Stimulated activated CD4-positive, alpha-beta T cell treated with anti-CD3 and anti-CD28 coated beads, Interleukin-4, amount 100 ng/mL, for 4 hours (primary cell): ENCODE measurements at places on chromosomes 1 and 21.

DNA sequence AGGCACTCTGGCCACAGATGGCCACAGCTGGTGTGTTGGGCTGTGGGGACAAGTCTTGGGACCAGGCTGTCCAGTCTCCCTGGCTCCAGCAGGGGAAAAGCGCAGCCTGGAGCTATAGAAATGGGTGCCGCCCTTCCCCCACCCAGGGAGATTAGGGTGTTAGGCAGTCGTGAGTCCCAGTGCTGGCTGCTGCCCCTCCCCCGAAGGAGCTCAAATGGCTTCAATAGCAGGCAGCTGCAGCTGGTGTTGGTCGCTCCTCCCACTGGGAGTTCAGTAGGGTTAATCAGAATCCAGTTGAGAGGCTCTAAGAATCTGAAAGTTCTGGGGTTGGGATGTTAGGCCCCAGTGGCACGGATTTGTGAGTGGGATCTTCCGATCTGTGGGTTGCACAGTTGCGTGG is 595.6 kb upstream of the PKN2 start:
- no peak for DNase-seq

DNA sequence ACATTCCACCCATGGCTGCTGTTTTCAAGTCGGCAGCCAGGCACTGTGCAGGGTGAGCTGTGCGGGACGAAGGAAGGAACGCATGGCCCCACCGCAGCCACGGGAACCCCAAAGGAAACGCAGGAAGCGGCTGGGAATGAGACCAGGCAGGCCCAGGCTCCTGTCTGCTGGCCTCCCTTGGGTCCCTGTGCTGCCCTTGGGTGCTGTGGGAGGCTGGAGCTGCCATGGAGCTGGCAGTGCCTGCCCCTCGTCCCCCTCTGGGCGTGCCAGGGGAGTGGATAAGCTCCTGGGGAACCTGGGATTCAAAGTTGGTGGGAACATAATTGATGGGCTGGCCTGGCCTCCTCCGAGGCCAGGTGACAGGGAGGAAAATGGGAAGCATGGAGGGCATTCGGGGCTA is 5.3 kb upstream of the KRTAP10-4 start:
- DNase-seq: no peak

DNA sequence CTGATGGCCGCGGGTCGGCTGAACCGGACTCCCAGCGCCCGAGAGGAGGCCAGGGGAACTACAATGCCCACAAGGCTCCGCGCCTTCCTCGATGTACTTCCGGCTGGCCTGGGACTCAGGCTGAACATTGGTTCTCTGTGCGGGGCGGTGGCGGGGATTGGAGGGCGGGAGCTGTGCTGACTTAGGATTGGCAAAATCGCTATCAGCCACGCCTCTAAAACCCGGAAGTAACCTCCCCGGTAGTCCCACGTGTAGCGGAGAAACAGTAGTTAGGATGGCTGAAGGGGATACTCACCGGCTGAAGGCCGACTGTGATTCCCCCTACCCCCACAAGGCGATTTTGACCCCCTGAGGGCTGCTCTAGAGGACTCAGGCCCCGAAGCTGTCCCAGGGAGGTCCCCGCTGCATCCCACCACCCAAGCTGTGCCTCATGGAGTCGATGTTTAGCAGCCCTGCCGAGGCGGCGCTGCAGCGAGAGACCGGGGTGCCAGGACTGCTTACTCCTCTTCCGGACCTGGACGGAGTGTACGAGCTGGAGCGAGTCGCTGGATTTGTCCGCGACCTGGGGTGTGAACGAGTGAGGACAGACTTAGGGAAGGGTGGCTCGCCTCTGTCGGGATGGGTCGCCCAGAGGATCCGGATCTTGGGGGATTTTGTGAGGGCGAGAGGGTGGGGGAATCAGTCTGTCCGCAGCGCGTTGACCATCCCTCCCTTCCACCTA is at the start of gene DPH2:
TSS of gene DPH2 (plus strand) at position 265 of the 721 bp plus-strand sequence. CDS start at position 431, 166 bp downstream.
- peak; percentile 94 for DNase-seq

- DNase-seq: no peak
Measured at GRCh38 chr1:48831120-48831978, 54.7 kb upstream of the BEND5 start.

DNA sequence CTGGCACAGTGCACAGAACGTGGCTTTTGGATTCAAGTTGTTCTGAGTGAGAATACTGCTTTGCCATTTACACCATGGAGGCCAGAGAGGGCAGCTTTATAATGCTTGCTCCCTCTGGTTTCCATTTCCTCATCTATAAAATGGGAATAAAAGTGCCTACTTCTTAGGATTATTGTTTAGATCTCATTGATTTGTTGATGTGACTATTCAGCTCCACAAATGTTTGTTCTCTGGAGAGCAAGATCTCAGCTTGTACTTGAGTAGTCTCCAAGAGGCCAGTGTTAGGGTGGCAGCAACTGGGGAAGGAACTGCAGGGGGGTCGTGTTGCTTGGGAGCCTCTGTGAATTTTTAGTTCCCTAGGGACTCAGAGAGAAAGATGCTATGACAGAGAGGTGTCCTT is 55.2 kb downstream of the YARS1 start:
- no peak for DNase-seq

DNA sequence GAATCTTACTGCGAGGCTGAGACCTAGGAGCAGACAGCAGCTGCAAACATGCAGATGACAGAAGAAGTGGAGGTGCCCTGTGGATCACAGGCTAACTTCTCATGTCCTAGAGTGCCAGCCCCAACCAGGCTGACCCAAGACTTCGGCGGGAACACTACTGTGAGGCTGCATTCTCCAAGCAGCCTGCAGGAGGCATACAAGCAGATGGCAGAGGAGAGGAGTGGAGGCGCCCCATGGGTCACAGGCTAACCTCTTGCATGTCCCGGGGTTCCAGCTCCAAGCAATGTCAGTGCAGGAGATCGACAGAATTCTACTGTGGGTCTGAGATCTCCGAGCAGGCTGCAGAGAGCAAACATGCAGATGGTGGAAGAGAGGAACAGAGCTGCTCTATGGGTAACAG is 98.1 kb upstream of the ZNF678 start:
- DNase-seq: no peak

- no peak for DNase-seq
Measured at GRCh38 chr1:62367005-62367557, 47.8 kb upstream of the KANK4 start.

DNA sequence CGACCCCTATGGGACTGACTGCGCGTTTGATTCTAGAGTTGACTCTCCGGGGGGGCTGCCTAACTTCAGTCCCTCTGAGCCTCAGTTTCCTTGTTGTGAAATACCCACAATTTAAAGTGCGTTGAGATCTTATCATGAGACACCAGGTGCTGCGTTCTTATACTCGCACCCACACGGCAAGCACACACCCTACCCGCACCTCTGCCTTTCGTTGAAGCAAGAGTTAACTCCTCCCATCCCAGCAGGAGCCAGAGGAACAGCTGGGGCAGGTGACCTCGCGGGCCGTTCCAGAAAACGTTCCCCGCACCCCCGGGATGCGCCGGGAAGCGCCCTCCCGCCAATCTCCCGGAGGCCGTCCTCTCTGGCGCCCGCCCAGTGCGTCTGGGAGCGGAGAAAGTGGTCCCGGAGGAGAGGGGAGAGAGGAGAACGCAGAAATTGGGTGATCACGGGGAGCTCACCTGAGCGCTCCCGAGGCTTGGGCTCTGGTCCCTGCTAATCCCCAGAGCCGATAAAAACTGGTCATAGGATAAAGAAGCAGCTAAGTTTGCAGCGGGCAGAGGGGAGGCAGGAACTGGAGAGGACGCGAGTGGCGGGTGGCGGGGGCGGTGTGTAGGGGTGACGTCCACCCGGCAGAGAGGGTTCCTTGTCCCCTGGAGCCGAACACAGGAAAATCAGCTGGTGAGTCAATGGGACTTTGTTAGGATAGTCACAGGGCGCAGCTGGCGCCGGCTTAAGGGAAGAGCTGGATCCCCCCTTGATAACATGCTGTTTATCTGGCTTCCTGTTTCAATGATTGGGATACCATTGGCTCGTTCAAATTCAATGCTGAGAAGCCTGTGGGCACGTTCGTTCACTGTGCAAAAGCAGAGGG is 869 bp downstream of the NAV1 start:
- DNase-seq: no peak

DNA sequence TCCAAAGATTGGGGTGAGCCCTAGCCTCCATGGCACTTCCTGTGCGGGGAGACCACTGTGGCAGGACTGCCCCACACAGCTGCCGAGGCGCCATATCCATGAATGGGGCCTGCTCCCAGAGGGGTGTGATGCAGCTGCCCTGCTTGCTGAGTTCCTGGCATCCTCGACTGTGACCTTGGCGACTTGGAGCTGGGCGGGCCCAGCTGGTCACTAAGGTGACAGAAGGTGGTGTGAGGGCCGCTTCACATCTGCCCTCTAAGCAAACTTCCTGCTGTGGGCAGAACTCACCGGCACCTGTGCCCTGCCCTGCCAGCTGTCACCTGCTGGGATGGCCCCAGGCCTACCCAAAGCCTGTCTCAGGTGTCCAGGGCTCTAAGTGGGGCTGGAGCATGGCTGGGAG is 9.0 kb downstream of the TMEM61 start:
- no peak for DNase-seq

GRCh38 chr1:20665726-20666125 is 4.6 kb upstream of the DDOST start:
- DNase-seq: no peak

DNA sequence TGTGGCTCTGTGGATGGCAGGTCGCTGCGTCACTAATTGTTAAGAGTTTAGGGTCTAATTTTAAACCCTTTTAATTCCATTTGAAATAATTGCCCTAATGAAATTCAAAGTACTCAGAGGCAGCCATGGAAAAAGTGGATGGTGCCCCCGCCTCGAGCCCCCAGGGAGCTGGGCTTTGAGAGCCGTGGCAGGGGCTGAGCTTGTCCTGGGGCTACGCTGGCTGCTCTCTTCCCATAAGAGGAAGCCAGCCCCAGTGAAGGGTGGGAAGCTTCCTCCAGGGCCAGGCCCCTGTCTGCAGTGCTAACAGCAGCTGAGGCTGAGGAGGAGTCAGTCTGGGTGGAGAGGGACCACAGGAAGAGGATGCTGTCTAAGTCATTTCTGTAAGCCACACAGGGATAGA is 315.0 kb upstream of the POU3F1 start:
- no peak for DNase-seq

DNA sequence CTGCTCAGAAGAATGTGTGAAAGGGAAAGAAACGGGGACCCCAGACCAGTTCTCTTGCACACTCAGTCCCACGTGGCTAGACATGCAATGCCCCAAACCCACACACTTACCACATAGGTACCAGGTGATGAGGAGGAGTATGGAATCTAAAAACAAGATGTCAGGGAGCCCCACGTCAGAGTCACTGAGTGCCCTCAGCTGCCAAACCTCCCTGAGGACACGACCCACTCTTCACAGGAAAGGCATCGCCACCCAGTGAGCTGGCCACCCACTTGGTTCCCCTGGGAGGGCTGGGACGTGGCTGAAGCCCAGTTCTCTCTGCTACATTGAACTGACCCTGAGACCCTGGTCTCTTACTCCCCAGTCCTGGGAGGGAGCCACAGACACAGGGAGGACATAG is 41.4 kb downstream of the MRPL37 start:
- DNase-seq: no peak

- no peak for DNase-seq
Measured at GRCh38 chr1:168050307-168050706, 86.4 kb downstream of the GPR161 start.

DNA sequence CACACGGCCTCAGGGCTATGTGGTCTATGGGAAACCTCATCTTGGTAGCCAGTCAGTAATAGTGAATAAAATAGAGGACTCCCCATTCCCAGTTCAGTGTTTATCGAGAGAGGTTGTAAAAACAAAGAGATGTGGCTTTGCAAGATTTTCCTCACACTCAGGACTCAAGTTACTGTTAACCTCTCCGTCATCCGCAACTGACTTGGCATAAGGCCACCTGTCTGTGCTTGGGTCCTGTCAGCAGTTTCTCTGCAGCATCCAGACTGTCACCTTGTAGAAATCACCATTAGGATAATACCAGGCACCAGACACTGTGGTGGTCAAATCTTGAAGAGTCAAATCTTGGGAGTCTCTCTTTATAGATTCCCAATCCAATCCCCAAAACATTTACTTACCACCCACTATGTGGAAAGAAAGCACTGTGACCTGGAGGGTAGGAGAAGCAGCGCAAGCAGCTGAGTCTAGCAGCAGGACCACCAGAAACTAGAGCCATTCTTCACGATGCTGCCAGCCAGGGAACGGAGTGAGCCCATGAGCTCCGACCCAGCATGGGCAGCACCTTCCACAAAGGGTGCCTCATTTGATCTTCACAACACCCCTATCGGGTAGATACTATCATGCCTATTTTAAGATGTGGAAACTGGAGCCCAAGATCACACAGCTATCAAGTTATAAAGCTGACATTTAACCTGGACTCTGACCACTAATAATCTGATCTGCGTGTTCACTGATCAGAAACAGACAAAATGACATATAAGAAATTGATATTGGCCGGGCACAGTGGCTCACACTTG is 5.6 kb upstream of the GPR25 start:
- no peak for DNase-seq

- DNase-seq: no peak
Measured at GRCh38 chr1:193417945-193418744, 231.7 kb upstream of the B3GALT2 start.

DNA sequence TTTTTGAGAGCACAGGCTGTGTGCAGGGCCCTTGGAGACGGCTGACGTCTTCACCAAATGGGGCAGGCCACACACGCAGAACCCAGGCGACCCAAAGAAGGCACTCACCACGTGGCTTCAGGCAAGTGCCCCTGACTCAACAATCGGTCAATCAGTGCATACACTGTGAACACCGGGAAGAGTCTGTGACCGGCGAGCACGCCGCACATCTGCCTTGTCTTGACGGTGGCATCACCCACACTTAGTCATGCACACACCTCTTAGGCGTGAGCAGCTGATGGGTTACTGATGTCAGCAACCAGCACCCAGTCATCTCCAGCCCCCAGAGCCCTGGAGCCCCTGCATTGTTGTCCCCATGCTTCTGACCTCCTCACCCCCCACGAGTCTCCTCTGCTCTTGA is 4.9 kb upstream of the LRRC3 start:
- no peak for DNase-seq

GRCh38 chr21:46322351-46323226 is 1.1 kb downstream of the C21orf58 start:
- DNase-seq: no peak

GRCh38 chr1:170929835-170930554 is 5.3 kb upstream of the MROH9 start:
- no peak for DNase-seq

DNA sequence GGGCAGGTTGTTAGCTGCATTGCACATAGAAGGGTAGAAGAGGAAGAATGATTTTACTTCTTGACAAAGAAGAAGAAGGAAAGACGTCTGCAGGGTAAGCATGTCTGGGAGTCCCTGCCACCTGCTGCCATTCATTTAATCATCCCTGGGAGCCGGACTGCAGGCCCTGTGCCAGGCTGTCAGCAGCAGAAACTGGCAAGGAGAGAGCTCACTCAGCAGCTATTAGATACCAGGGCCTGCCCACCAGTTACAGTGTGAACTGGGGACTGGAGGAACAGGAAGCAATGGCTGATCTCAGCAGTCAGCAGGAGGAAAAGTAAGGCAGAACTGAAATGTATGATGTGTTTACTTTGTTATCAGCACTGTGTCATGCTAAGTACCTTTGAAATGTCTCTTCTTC is 75.7 kb upstream of the C1orf87 start:
- no peak for DNase-seq
